ENCODE measurements at places on chromosomes 2 and 18.

GRCh38 chr2:24026233-24026632 lies 16.3 kb downstream of the MFSD2B start:
- no peak for DNase-seq

GRCh38 chr18:49707599-49707998 lies 105.7 kb downstream of the ACAA2 start:
- no peak for DNase-seq

DNA sequence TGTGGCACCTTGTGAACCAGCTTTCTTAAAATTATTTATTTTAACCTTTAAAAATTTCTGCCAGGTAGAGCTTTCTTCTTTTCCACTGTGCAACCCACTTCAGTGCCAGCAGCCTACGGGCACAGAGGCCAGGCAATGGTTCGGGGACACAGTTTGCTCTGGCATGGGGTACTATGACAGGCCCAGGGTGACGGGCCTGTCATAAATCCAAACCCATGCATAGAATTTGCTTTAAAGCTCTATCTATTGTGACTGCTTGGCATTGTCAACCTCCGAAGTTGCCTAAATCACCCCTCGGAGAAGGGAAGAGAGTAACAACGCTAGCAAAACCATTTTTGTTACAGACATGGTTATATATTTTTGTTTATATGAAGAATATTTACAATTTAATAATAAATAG lies 1.5 kb downstream of the ODC1 start:
- no peak for DNase-seq

DNA sequence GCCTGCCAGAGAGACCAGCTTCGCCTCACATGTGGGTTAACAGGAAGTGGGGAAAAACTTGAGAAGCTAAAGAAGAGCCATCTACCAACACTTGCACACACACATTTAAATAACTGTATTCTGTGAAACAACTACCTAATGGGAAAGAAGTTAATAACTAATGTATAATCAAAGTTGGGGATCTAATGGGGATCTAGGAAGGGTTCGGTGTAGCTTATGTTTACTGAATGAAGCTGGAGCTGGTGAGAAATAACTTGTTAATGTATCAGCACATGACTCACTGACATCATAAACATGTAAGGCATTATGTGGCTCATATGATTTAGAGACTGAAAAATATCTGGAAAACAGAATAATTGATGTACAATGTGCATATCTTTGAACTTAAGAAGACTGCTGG lies 421.3 kb upstream of the NXPH2 start:
- DNase-seq = no peak

DNA sequence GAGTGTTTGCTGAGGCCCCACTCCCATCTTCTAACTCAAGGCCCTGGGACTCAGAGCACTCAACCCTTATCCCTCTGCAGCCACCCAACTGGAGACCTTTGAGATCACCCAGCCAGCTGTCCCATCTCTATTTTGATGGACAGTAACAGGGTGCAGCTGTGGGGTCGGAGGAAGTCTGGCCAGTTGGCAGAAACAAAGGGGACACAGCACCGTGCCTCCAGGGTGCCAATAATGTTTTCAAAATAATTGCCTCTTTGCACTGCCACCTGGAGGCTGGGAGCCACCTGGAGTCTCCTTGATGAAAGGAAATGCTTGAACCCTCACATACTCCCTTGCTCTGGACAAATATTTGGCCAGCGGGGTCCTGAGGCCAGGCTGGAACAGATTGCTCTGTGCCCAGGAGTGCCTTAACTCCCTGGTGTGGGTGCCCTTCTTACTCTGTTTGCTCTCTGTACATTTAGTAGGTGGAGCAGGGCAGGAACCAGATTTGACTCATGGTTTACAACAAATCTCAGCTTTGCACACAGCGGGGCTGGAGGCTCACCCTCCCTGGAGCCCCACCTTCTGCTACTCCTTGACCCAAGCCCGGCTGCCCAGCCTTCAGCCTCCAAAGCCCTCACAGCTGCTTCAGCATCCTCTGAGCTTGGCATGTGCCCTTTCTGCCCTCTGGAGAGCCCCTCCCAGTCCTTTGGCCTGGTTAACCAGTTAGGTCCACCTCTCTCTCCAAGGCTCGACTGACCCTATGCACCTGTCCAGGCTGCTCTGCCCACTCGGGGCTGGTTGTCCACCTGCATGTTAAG lies 17.2 kb downstream of the MAL start:
- DNase-seq = no peak

All from hematopoietic multipotent progenitor cell treated with erythropoietin and hydrocortisone succinate and interleukin-3 and kit ligand, for 6 days (in vitro differentiated cells).